Nucleus accumbens (tissue), 56 donors: ENCODE measurements at places on chromosomes 1 and 21.

DNA sequence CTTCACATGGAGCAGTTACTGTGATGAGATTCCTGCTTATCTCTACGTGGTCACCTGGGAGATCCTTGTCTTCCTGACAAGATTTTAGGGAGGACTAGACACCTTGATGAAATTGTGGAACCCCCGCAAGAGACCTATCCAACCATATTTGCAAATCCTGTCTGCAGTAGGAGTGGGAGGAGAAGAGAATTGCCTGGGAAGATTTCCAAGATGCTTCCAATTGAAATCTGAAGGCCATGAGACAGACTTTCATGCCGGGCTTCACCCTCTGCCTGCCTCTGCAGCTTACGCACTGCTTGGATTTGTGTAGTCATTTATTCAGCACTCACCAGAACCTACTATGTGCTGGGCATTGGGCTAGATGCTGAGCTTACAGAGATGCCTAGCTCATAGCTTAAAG, 106.6 kb downstream of the OMA1 start:
- DNase-seq, result no peak

DNA sequence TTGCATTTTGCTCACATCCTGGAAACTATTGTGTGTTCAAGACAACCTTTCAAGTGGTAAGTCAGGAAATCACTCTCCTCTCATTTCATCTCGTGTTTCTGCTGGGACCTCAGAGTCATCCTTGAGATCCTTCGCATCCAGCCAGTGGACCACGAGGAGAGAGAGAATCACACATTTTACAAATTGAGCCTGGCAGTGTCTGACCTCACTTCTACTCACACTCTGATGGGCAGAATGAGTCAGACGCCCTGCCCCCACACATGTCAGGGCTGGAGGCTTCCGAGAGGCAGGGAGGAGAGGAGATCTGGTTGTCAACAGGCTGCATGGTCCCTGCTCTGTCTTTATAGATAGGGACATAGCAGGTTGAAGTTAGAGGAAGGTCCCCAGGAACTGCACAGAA, 509.7 kb downstream of the AJAP1 start:
- DNase-seq, result no peak

GRCh38 chr1:39109644-39110043, 83.5 kb downstream of the NDUFS5 start:
- no peak for DNase-seq

DNA sequence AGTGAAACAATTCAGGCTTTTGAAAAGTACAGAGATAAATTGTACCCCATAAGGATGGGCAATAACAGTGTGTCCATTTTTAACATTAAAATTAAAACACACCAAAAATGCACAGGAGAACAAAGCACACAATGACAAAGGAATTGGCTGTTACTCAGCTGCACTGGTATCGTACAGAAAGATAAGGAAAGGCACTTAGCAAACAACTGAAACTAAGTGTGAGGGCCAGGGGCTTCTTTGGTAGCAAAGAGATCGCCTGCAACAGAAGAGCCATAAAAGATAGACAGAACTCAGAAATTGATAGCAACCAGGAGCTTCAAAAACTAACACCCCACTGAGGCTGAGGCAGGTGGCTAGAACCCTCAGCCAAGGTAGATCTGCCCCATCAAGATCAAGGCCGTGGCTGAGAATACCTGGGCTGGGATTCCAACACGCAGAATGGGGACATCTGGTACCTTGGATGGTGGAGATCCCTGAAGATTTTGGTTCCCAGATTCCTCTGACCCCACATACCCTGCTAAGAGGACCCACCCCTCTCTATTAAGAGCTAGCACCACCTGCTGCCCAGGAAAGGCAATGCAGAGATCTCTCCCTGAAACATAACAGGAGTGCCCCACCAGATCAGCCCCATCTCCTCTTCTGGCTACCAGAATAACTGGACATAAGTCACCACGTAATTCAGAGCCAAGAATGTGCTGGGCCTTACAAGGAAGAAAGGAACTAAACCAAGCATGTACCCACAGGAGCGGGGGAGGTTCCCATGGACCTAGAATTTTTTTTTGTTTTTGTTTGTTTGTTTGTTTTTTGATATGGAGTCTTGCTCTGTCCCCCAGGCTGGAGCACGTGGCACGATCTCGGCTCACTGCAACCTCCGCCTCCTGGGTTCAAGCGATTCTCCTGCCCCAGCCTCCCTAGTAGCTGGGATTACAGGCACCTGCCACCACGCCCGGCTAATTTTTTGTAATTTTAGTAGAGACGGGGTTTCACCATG, 16.2 kb downstream of the PLEKHO1 start:
- DNase-seq, result no peak

DNA sequence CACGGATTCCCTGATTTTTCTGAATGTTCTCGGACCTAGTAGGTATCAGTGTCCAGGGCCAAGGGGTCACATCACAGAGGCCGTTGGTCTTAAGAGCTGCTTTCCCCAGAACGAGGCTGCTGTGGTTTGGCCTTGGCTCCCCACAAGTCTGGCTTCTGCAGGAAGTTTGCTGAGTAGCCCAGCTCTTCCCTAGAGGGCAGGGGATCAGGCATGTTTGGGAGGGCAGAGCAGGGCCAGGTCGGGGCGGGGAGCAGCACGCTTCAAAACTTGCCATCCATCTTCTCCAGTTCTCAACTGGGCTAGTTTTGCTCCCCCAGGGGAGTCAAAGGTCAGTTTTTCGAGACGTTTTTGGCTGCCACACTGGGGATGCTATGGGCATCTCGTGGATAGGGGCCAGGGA, 37.0 kb downstream of the MAN1C1 start:
- no peak for DNase-seq

GRCh38 chr1:159188375-159188788, 16.3 kb upstream of the ACKR1 start:
- no peak for DNase-seq

GRCh38 chr1:62352387-62352786, 33.2 kb upstream of the KANK4 start:
- DNase-seq, result no peak

DNA sequence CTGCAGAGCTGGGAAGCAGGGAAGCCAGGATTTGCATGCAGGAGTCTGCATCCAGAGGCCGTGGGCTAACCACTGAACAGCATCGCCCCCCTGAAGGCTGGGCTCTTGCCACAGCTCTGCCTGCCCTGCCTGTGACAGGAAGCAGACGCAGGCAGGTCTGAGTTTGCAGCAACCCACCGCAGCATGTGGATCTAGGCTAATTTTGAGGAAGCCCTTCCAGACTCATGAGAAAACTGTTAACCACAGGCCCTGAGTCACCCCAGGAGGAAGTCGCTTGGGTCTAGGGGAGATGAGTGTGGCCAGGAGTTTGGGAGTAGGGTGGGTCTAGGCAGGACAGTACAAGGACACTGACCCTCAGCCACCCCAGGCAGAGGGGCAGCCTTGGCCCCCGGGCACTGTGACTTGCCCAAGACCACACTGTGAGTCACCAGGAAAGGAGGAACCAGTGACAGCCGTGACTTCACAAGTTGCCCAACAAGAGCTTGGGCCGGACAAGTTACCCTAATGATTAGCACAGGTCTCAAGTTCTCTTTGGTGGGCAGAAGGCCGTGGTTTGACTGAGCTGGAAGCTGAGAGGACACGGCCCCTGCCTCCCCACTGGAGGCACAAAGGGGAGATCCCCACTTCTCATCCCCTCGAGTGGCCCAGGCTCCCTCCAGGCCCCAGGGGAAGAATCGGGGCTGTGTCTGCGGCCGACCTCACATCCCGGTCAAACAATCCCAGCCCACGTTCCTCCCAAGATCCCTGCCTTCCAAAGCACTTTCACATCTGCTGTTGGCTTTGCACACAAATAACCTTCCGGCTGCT, 826 bp downstream of the LAPTM5 start:
- DNase-seq, result no peak

GRCh38 chr1:2126331-2127186, 68.0 kb downstream of the FAAP20 start:
- no peak for DNase-seq

DNA sequence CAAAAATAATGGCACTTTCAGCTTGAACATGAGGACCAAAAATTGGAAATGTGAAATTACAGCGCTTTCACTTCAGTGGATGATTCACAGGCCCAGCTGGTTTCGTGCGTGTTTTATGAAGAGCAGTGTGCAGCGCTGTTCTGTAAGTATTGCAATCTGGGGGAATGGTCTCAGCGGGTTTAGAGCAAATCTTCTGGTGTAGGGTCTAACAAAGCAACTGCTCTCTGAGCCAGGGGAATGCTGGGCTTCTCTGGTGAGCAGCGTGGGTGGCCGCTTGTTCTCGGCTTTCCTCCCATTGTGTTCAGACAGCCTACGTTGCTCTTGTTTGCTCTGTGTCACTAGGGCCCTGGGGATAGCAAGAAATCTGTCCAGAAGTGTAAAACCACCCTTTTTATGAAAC, 42.4 kb upstream of the GADD45A start:
- DNase-seq, result no peak

GRCh38 chr1:239443361-239443760, 57.0 kb downstream of the CHRM3 start:
- DNase-seq, result no peak

DNA sequence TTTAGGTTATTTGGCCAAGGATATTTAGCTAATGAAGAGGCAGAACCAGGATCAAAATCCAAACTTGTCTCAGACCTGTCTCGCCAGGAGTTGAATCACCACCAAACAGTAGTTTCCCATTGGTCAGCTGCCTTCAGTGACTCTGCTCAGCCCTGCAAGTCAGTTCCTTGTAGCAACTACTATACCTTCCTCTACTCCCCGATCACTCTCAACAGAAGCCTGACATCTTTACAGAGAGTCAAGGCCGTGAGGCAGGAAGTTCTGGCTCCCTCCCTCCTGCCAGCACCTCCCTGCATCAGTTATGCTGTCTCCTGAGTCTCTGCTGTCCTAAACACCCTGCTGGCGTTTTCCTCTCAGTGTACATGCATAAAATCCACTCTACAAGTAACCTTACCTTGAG, 13.2 kb downstream of the PSMD4 start:
- no peak for DNase-seq

- no peak for DNase-seq
Observed at GRCh38 chr1:2047749-2048729, 2.2 kb upstream of the PRKCZ start.

DNA sequence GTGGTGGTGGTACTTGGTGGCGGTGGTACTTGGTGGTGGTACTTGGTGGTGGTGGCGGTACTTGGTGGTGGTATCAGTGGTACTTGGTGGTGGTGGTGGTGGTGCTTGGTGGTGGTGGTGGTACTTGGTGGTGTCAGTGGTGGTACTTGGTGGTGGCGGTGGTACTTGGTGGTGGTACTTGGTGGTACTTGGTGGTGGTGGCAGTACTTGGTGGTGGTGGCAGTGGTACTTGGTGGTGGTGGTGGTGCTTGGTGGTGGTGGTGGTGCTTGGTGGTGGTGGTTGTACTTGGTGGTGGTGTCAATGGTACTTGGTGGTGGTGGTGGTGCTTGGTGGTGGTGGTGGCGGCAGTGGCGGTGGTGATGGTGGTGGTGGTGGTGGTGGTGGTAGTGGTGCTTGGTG, 20.2 kb downstream of the COQ8A start:
- DNase-seq, result no peak

DNA sequence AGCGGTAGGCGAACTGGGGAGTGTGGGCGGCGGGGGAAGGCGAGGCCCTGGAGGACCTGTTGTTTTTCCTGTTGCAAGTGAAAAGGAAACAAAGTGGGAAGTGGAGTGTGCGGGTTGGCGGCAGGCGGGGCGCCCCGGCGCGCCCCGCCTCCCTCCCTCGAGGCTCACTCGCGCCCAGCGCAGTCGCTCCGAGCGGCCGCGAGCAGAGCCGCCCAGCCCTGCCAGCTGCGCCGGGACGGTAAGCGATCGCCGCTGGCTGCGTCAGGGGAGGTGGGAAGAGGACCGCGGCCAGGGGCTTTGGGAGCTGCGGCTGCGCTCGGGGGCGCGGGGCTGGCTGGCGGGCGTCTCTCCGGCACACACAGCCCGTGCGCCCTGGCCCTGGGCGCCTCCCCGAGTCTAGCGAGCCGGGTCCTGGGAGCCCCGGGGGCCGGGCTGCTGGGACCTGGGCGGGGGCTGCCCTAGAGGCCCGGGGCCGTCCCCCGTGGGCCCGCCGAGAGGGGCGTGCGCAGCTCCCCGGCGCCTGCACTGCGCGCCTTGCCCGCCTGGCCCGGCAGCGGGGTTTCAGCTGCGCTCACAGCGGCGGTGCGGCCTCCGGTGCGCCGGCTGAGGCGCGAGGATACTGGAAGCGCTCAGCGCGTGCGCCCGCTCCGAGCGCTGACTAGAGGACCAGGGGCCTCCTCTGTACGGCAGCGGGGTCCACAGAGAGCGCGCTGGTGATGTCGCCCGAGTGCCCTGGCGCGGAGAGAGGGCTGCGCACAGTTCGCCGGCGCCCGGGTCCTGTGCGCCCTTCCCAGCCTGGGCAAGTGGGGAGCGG, at the start of gene PIK3CD:
Gene PIK3CD (plus strand): TSS at position 167 of the 814 bp plus-strand sequence. CDS start 58,725 bp downstream, outside the sequence.
- DNase-seq, result no peak

DNA sequence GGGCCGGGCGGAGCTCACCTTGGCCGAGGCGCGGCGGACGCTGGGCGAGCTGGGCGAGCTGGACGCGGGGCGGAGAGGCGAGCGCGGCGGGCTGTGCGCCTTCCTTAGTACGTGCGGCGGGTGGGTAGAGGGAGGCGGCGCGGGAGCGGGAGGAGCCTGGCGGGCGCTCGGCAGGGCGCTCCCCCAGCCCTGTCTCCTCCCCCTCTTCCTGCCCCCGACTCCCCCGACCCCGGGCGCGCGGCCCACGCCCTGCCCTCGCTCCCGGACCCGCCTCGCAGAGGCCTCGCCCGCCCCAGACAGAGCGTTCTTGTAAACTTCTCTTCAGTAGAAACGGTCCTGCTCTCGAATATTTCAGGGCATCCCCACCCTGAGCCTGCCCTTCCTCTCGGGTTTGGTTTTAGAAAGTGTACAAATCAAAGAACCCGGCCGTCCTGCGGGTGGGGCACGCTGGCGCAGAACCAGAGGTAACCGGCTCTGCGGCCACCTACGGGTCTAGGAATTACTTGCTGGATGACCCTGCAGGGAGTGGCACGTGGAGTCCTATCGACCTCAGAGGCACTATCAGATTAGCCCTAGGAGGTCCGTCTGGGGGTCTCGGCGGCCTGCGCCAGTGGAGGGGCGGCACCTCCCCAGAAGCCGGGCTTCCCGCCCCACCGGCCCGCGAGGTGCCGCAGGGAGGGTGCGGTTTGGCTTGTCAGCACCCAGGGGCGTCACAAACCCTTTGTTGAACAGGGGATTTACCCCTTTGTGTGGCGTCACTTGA, at the start of gene S100A10:
Gene S100A10 (minus strand): TSS at position 126 of the 763 bp plus-strand sequence. CDS start 7,629 bp downstream, outside the sequence.
- DNase-seq, result no peak

GRCh38 chr1:85366391-85367170, 90.1 kb upstream of the BCL10 start:
- DNase-seq, result no peak

- no peak for DNase-seq
Observed at GRCh38 chr21:43321111-43321510, 105.8 kb downstream of the SIK1 start.

- no peak for DNase-seq
Observed at GRCh38 chr1:8219530-8219929, 98.4 kb upstream of the SLC45A1 start.
